ENCODE measurements at places on chromosomes 1 and 21.

DNA sequence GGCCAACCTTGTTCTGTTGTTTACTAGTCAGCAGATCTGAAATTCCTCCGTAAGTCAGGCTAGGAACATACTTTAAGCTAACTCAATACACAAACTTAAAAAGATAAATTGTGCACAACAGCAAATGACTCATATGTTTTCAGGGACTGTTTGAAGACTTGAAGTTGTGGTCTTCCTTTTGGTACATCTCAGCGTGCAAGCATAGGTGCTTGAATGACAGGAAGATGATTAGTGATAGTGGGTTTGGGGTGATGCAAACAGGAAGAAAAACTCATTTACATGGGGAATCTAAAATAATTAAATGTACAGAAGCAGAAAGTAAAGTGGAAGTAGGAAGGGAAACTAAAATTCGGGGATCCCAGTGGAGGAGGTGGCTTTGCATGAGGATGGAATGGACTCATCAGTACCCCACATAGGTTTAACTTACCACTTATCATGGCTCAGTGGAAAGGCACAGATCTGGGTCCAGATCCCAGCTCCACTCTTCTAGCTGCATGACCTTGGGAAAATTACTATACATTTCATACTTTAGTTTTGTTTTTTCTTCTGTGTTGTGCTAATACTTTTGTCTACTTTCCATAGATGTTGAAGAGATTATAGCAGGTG, 122.3 kb downstream of the XCL2 start:
- DNase-seq = no peak

DNA sequence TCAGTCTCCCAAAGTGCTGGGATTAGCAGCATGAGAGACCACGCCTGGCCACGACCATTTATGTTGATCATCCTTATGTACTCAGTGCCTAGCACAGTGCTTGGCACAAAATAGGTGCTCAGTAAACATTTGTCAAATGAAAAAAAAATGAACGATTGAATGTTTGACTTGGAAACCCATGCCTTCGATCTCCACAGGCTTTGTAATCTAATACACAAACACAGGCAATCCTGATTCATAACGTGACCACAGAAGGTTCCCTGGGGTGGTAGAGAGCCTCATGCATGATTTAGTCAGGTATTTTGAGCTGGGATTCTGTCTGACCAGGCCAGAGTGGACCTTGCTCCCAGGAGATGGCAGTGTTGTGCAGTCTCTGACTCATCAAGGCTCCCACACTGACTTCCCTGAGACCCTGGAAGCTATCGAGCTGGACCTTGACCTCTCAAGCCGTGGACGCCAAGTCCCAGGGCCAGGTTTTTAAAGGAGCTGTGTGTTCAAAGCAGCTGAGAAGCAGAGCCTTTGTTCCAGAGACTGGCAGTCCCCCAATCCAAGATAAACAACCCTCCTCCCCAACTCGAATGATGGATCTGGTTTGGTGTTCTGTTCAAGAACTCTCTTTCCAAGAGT, 81.1 kb downstream of the PGM1 start:
- DNase-seq = no peak

GRCh38 chr1:201511941-201512539, 5.1 kb upstream of the CSRP1 start:
- no peak for DNase-seq

- DNase-seq = no peak
Observed at GRCh38 chr1:22359427-22359826, 92.2 kb upstream of the ZBTB40 start.

DNA sequence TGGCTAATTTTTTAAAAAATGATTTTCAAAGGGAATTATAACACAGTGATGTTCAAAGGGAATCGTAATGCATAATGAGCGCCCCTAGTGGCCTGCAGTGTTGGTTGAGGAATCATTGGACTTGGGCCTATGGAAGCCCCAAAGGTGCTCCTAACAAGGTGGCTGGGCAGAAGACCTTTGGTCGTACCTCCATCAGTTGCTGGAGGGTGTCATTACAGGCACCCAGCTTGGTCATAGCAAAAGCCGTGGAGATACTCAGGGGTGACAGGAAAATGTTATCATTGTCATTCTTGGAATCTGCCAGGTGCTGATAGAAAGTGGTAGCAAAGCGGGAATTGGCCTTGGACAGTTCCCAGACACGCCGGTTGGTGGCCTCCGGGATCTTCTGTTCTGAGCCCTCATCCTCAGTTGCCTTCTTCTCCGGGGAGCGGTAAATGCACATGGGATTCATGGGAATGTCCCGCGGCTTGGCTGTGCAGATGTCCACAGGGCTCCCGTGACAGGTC, 2.7 kb downstream of the SERPINC1 start:
- peak; percentile 5 for DNase-seq

DNA sequence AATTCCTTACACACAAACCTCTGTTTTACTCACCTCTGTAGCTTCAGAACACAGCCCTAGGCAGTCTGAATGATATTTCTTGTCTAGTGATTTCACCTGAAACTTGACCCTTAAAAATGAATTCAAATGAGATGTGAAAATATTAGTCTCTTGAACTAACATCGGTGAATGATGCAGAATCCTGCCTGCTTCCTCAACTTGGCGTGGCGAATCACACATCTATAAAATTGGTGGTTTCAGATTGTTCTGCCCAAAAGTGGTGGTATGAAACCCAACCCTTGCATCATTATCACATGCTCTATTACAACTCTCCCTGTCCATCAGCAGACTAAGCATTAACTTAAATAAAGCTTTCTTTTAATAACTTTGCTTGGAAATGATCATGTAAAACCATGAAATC, 26.9 kb upstream of the C1orf21 start:
- no peak for DNase-seq

DNA sequence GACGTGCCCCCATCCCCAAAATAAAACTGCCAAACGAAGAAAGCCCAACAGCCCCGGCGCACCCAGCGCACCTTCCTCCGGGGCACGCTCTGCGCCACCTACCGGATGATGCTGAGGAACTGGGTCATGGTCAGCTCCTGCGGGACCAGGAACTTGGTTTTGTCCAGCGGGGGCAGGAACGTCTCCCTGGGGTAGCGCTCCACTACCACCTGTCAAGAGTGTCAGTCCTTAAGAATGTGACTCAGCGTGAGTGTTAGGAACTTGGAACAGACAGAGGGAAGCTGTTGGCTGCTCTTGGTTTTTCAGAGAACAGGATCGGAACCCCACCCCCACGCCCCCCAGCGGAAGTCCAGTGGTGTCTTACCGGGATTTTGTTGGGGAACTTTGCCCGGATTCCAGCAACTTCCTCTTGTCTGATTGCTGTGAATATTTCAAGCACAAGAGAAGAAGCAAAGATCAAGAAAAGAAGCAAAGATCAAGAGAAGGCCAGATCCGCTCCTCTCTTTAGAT, 431 bp downstream of the MAP1LC3C start:
- no peak for DNase-seq

GRCh38 chr1:46621930-46622329, 5.3 kb upstream of the MOB3C start:
- DNase-seq = no peak

- DNase-seq = no peak
Observed at GRCh38 chr1:62381831-62382657, 54.8 kb upstream of the USP1 start.

DNA sequence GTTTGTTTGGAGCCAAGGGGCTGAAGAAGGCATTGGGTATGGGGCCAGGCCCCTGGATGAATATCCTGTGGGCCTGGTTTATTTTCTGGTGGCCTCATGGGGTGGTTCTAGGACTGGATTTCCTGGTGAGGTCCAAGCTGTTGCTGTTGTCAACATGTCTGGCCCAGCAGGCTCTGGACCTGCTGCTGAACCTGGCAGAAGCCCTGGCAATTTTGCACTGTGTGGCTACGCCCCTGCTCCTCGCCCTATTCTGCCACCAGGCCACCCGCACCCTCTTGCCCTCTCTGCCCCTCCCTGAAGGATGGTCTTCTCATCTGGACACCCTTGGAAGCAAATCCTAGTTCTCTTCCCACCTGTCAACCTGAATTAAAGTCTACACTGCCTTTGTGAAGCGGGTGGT, 1.4 kb downstream of the ACKR1 start:
- no peak for DNase-seq

DNA sequence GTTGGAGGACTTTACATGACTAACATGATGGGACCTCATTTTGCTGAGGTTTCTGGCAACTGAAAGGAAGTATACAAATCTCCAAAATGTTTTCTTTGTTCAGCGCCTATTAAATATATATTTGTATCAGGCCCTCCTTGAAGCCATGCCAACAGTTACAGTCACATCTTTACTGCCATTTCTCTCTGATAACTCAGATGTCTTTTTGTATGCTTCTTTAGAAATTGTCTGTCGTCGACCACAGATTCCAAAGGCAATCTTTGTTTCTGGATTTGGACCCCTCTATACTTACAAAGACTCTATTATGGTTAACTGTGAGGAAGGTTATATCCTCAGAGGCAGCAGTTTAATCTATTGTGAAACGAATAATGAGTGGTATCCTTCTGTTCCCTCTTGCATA, 69.4 kb downstream of the C4BPA start:
- DNase-seq = no peak

- DNase-seq = no peak
Observed at GRCh38 chr1:219806642-219807041, 121.7 kb downstream of the SLC30A10 start.

DNA sequence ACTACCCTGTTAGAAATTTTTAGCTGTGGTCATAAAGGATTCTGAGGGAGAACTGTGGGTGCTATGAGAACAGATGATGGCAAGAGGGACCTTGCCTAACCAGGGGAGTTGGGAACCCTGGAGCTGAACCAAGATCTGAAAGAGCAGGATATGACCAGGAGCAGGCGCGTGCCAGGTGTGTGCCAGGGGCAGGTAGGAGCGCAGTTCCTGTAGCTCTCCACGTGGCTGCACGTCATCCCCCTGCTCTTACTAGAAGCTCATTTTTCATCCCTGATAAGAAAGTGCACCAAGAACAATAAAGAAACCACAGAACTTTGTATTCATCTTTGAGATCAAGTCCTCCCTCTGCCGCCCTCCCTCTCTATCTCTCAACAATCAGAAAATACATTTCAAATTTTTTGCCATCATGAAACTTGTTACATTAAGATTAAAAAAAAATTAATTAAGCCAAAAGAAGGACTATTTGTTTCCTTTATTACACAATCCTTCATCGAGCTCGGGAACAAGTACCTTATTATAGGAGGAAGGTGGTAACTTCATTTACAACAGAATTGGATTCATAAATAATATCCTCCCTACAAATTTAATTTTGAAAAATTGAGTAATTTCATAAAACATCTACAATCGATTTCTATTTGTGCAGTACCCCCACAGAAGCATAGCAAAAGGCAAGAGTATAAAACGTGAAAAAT, 78.5 kb downstream of the SLC35F3 start:
- no peak for DNase-seq

GRCh38 chr1:227901906-227902640, 45.7 kb downstream of the WNT9A start:
- no peak for DNase-seq

DNA sequence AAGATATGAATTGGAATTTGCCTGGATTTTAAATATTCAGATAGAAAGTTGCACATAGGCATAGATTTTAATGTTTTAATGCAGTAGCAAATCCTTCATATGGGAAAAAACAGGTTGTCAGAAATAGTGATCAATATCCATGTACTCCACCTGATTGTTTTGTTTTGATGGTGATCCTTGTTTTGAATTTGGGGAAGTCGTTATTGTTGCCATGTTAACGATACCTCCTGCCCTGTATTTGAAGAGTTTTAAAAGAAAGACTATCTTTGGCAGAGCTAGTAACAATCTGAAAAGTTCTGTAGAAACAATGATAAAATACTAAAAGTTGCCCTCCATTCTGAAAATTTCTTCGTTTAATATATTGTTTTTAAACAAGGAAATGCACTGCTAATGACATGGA, 1.1 kb downstream of the CEP350 start:
- no peak for DNase-seq

DNA sequence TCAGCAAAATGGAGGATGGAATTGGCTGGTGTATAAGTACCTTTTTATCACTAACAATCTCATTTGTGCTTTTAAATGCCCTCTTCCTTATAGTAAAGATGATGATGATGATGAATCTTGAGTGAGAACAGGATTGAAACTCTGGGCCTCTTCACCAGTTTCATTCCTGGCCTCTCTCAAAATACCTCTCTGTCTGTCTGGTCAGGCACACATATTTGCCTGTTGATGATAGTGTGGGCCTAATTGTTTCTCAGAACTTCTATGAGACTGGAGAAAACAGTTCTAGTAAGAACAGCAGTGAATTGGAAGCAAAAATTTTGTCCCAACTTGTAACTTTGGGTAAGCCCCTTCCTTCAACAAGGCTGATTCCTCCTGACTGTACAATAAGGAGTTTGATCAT, 94.4 kb upstream of the RGS4 start:
- no peak for DNase-seq

- no peak for DNase-seq
Observed at GRCh38 chr1:165014753-165015152, 341.8 kb downstream of the LMX1A start.

DNA sequence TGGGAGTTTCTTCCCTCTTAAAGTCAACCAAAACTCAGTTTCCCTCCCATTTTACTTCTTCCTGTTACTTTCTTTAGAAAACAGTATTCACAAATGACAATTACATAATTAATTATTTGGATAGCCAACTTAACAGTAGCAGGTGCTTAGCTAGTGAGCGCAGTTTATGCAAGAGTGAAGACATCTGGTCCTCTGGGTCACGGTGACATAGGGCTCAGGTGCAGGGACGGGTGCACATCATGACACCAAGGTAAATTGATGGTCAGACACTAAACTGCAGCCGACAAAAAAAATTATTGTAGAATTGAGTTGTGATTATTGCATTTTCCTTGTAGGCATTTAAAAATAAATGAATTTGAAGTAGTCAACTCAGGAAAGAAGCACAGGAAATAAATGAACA, 142.0 kb upstream of the KCTD3 start:
- no peak for DNase-seq

DNA sequence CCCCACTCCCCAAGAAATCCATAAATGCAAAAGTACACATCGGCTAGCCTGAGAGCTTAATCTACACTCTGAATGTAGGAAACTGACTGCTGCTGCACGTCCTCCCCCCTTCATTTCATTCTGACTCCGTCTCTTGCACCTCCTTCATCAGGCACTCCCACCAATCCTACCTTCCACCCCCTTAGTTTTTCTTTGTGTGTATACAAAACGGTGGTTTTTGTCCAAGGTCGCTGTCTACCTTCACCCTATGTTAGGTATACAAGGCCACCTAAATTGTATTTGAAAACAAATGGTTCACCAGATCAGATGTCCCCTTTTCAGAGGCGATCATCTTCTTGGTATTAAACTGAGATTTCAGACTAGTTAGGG, 1.9 kb downstream of the WDR26 start:
- no peak for DNase-seq

Measured in stimulated activated CD4-positive, alpha-beta T cell treated with anti-CD3 and anti-CD28 coated beads, TNF-alpha, amount 100 ng/mL, for 1 hour (primary cell).